Activated naive CD4-positive, alpha-beta T cell treated with anti-CD3 and anti-CD28 coated beads for 36 hours (primary cell): ENCODE measurements at places on chromosomes 6 and 20.

DNA sequence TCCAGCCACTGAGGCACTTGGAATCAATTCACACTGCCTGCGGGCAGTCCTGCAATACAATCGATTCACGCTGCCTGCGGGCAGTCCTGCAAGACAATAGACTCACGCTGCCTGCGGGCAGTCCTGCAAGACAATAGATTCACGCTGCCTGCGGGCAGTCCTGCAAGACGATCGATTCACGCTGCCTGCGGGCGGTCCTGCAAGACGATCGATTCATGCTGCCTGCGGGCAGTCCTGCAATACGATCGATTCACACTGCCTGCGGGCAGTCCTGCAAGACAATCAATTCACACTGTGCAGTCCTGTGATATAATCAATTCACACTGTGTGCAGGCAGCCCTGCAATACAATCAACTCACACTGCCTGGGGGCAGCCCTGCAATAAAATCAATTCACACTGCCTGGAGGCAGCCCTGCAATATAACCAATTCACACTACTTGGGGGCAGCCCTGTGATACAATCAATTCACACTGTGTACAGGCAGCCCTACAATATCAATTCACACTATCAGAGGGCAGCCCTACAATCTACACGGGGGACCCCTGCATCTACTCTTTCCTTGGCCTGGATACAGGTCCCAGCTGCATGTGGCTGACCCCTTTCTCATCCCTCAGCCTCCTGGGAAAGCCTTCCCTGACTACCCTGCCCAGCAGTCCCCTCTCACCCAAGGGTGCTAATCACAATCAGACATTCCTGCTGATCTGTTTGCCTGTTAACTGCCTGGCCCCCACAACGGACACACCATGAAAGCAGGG lies 10.4 kb downstream of the TAF4 start:
- H3K4me1 ChIP-seq = peaks cover 52% of the 10 kb centered on the region
- no peak for DNase-seq
- no peaks in the 10 kb centered on the region for H3K27me3 ChIP-seq
- no peak overlapping the region for H3K27ac ChIP-seq

DNA sequence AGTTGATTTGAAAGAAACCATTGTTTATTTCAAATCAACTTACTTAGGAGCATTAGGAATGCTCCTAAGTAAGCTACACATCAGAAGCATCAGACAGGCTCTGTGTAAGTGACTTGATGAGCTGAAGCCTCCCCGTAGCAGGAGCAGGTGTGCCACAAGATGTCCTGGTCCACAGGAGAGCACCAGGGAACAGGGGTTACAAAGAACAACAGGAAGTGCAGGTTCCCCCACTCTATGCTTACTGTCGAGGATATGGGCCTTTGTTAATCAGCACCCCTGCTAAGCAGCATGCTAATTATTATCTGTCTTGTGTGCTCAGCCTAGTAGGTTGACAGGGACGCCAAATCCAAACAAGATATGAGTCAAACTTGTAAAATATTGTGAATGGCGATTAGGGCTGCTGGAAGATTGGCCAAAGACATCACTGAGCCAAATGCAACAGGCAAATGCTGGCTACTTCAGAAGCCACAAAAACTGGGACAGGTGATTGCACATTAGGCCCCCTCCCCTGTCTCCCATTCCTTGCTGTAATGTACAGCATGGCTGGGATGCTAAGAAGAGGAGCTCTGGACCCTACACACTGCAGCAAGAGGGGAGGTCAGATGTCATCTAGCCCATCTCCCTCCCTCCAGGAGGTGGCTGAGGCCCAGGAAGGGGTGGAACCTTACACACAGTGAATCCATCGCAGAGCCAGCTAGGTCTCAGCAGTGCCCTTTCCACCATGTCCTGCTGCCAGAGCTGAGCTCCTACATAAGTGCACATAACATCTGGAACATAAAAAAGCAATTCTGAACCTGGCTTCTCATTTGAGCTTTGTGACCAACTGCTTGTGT lies 939 bp downstream of the TGM3 start:
- DNase-seq = no peak
- no peak overlapping the region for H3K27ac ChIP-seq
- no peaks in the 10 kb centered on the region for H3K27me3 ChIP-seq

GRCh38 chr6:54357141-54357540 lies 48.9 kb downstream of the TINAG start:
- H3K36me3 ChIP-seq = no peaks in the 10 kb centered on the region
- DNase-seq = no peak
- no peaks in the 10 kb centered on the region for H3K4me1 ChIP-seq
- no peak overlapping the region for H3K4me3 ChIP-seq
- H3K27ac ChIP-seq = no peak overlapping the region

DNA sequence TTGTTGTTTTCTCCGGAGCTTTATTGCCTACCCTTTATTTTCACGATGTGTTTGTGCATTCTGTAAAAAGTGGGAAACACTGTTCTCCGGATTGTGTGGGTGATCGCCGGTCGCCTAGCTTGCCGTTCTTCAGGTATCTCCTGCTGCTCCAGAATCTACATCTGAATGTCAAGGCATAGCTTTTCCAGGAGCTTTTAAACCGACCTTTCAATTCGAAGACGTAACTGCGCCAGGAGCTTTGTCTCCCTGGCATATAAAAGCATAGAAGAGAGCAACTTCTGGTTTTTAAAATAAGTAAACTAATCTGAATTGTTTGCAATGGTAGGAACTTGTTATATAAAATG lies 96.0 kb downstream of the HFE start:
- peaks cover 29% of the 10 kb centered on the region for H3K4me1 ChIP-seq
- H3K4me3 ChIP-seq = peak overlapping the region; percentile 86

GRCh38 chr6:159594106-159594749 lies 98.8 kb downstream of the SOD2 start:
- DNase-seq = no peak
- no peaks in the 10 kb centered on the region for H3K27me3 ChIP-seq
- no peak overlapping the region for H3K4me3 ChIP-seq
- H3K36me3 ChIP-seq = no peaks in the 10 kb centered on the region

- H3K36me3 ChIP-seq = no peaks in the 10 kb centered on the region
- DNase-seq = no peak
- no peaks in the 10 kb centered on the region for H3K27me3 ChIP-seq
- no peak overlapping the region for H3K4me3 ChIP-seq
Measured at GRCh38 chr6:157215717-157216116, 107.6 kb downstream of the TMEM242 start.

DNA sequence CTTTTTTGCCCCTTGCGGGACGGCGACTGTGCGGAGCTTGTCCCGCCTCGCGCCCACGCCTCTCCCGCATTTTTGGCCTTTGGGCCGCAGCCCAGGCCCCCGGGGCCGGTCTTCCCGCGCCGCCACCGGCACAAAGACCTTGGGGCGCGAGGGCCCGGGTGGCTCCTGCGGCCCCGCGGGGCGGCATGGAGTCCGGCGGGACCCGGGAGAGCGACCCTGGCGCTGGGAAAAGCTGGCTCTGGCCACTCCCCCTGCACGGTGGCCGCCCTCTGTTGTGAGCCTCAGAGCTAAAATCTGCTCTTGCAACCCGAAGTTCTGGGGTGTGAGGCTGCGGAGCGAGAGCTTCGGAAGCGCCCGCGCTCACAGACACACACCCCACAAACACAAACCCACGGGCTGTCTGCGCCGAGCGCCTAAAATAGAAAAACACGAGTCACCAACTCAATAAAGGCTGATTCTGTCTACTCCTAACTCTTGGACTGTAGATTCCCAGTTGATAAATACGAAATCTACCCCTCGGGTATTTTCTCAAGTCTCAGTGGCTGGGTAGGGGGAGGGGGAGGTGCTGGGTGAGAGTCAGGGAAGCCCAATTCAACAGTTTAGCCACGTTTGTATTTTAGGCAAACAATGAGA lies 496 bp upstream of the BEND3 start:
- peaks cover 16% of the 10 kb centered on the region for H3K4me1 ChIP-seq
- no peaks in the 10 kb centered on the region for H3K36me3 ChIP-seq
- peak overlapping the region; percentile 46 for H3K27ac ChIP-seq

- H3K36me3 ChIP-seq = no peaks in the 10 kb centered on the region
- DNase-seq = no peak
- no peaks in the 10 kb centered on the region for H3K27me3 ChIP-seq
- H3K4me1 ChIP-seq = peaks cover 8% of the 10 kb centered on the region
Measured at GRCh38 chr6:354631-355280, 36.8 kb upstream of the IRF4 start.
